ENCODE measurements at places on chromosomes 5 and 9. TPM values are rescaled to one million over a fixed set of nuclear protein-coding genes. Genes with fewer than 3 reads are reported as not detected.

DNA sequence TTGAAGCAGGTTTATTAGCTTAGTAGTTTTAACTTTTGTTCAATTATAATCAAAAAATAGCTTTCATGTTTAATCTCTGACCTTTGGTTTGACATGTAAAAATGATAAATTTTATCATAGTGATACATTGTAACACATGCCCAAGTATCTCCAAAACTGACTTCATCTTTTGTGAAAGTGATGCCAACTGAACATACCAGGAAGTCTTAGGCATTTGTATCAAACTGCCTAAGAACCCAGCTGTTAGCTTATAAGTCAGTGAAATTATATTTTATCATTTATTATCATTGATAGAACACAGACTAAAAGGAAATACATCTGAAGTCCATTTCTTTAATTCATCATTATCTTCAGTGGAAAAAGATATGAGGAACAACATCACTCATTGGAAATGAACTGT is 39.1 kb downstream of the NIPBL start:
- peaks cover 2% of the 10 kb centered on the region for H3K4me1 ChIP-seq
- no peak overlapping the region for H3K27ac ChIP-seq
- peaks cover 12% of the 10 kb centered on the region for H3K36me3 ChIP-seq

The LCN10 gene
- 1.7 TPM for total RNA-seq

The CCDC192 gene
- total RNA-seq, result not detected

The ORM2 gene
- total RNA-seq, result not detected

DNA sequence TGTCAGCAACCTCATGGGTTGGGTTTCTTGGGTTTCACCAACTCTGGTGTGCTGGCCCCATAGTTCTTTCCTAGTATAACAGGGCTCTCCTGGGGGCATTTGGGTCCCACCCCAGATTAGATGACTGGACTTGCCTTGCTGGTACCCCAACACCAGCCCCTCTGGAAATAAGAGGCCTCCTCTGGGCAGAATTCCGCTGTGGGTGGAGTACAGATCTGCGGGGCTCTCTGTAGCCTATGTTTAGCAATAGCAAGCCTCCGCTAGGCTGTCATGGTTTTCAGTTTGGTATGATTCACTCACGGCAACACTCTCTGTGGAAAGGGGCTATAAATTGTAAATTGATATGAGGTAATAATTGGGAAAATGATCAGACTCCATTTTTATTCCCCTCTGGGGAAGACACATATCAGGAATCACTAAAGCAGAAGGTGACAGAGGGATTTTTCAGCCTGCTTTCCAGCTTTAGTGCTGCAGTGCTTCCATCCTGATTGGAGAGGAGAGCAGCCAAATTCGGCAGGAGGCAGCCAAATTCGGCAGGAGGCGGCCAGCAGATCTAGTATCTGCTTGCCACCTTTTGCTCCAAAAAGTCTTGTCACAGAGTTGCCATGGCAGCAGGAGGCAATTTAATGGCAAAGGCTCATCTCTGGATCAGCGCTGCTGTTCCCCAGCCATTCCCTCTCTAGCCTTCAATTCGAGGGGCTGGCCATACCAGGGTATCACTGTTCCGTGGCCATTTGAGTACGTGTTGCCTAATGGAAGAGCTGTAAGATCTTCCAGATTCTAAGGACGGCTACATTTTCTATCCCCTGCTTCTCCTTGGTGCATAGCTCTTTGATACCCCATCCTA is 84.6 kb downstream of the SLC44A1 start:
- no peaks in the 10 kb centered on the region for H3K36me3 ChIP-seq
- no peak overlapping the region for H3K27ac ChIP-seq

DNA sequence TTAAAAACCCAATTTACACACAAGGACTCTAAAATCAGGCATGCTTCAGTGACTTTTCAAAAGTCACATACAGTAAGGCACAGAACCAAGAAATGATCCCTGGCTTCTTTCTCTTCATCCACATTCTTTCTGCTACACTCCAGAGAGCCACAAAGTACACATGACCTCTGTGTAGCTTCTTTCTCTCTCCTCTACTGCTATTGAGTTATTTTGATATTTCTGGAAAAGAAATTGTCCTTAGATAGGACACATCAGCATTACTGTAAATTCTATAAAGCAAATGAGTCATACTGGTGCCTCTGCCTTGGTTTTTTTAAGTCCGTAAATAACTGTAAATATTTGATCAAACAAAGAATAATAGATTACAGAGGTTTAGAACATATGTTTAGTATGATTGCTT is 96.3 kb downstream of the KIAA0825 start:
- no peaks in the 10 kb centered on the region for H3K4me1 ChIP-seq
- H3K4me3 ChIP-seq, result no peak overlapping the region
- no peak overlapping the region for H3K27ac ChIP-seq
- no peaks in the 10 kb centered on the region for H3K27me3 ChIP-seq
- H3K36me3 ChIP-seq, result no peaks in the 10 kb centered on the region

DNA sequence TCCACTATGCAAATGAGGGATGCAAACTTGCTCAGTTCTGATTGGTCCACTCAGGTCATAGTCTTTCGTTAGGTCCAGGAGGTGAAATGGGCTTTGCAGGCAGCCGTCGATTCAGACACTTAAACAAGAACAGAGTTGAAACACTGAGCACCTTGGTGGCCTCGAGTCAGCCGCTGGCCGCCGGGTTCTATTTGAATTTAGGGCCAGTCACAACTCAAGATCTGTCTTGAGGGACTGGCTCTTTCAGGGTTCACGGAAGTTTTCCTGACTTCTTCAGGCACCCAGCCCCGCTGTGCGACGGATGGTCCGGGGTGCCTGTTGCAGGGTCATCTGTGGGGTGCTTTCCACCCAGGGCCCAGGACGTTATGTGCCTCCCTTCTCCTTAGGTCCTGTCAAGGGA is 412.8 kb upstream of the IRX4 start:
- H3K27ac ChIP-seq, result no peak overlapping the region
- no peaks in the 10 kb centered on the region for H3K27me3 ChIP-seq

- no peaks in the 10 kb centered on the region for H3K27me3 ChIP-seq
- no peak for DNase-seq
- peaks cover 21% of the 10 kb centered on the region for H3K36me3 ChIP-seq
- H3K4me1 ChIP-seq, result peaks cover 43% of the 10 kb centered on the region
- H3K4me3 ChIP-seq, result no peak overlapping the region
These were observed 6.9 kb downstream of the SUSD1 start for GRCh38 chr9:112168197-112168596.

DNA sequence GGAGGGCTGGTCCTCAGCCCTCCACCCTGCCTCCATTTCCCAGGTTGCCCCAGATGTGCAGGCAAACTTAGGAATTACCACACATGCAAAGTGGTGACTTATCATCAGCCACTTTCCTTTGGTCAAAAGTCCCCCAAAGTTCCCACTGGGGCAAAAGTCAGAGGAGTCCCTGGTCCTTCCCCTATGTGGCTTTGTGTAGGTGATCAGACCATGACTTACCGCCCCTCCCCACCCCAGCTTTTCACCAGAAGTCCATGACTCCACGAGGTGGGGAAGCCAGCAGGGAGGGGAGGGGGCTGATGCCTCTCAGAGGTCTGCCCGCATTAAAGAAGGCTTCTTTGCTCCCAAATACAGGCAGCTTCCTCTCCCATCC is 5.8 kb downstream of the TRAF1 start:
- H3K4me1 ChIP-seq, result peaks cover 75% of the 10 kb centered on the region
- DNase-seq, result no peak
- H3K27ac ChIP-seq, result peak overlapping the region; percentile 82
- H3K4me3 ChIP-seq, result peak overlapping the region; percentile 92
- no peaks in the 10 kb centered on the region for H3K27me3 ChIP-seq
- peaks cover 99% of the 10 kb centered on the region for H3K36me3 ChIP-seq

The LCN6 gene
- total RNA-seq, result not detected

- no peak overlapping the region for H3K27ac ChIP-seq
- H3K4me1 ChIP-seq, result no peaks in the 10 kb centered on the region
These were observed 61.1 kb upstream of the FUBP3 start for GRCh38 chr9:130518233-130518632.

- H3K4me3 ChIP-seq, result no peak overlapping the region
- no peak for DNase-seq
- peaks cover 19% of the 10 kb centered on the region for H3K4me1 ChIP-seq
- no peaks in the 10 kb centered on the region for H3K36me3 ChIP-seq
These were observed 1.6 kb upstream of the TNPO1 start for GRCh38 chr5:72814864-72815263.

The GPR151 gene
- total RNA-seq, result not detected

The KLHL3 gene
- total RNA-seq, result 1.7 TPM

The CCL21 gene
- not detected for total RNA-seq

- no peak for DNase-seq
- no peaks in the 10 kb centered on the region for H3K27me3 ChIP-seq
- H3K4me1 ChIP-seq, result peaks cover 3% of the 10 kb centered on the region
These were observed 410.2 kb downstream of the PSAT1 start for GRCh38 chr9:78707080-78707479.

DNA sequence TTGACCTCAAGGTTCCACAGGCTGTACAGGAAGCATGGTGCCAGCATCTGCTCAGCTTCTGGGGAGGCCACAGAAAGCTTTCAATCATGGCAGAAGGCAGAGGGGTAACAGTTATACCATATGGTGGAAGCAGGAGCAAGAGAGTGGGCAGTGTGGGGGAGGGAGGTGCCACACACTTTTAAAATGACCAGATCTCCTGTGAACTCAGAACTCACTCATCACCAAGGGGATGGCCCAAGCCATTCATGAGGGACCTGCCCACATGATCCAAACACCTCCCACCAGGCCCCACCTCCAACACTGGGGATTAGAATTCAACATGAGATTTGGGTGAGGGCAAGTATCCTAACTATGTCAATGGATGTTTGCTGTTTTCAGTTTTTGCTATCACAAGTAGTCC is 16.2 kb downstream of the CYFIP2 start:
- DNase-seq, result no peak
- peak overlapping the region; percentile 48 for H3K27ac ChIP-seq
- peaks cover 71% of the 10 kb centered on the region for H3K4me1 ChIP-seq
- H3K27me3 ChIP-seq, result no peaks in the 10 kb centered on the region

DNA sequence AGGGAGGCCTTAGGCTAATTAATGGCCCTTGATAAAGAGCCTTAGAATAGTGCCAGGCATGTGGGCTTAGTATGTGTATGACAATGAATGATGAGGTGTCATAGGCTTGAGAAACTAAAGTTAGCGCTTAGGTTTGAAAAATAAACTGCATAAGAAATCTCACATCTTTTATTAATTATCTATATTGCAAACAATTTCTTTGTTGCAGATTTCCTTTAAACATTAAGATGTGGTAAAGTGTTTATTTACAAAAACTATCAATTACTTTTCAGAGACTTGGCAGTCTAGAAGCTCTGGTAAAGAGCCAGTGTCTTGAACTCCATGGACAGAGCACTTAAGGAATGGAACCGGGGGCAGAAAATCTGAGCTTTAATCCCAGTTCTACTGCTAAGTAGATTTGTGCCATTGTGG is 23.1 kb downstream of the MAP1B start:
- H3K4me3 ChIP-seq, result no peak overlapping the region
- peaks cover 60% of the 10 kb centered on the region for H3K27me3 ChIP-seq
- no peak for DNase-seq
- H3K36me3 ChIP-seq, result no peaks in the 10 kb centered on the region
